ENCODE measurements at places on chromosomes 5 and 9. TPM values are rescaled to one million over a fixed set of nuclear protein-coding genes. Genes with fewer than 3 reads are reported as not detected.

The PCDHGB1 gene
- total RNA-seq: 8.9 TPM

The PRRC2B gene
- 193 TPM for total RNA-seq

The SH2D3C gene
- total RNA-seq: 4.5 TPM

The PDZD2 gene
- total RNA-seq: 19.8 TPM

The TEK gene
- 7.9 TPM for total RNA-seq

The CMBL gene
- 23.3 TPM for total RNA-seq

The CD180 gene
- total RNA-seq: not detected

The SLC6A3 gene
- 0.85 TPM for total RNA-seq

The TRIM52 gene
- total RNA-seq: 6.2 TPM

The CRHBP gene
- total RNA-seq: not detected

The NEUROG1 gene
- total RNA-seq: not detected

The KLHL9 gene
- 22.1 TPM for total RNA-seq

The GM2A gene
- 26.3 TPM for total RNA-seq

The MVB12B gene
- total RNA-seq: 4.0 TPM

The FBP2 gene
- not detected for total RNA-seq

The BASP1 gene
- 114 TPM for total RNA-seq

The HEXB gene
- total RNA-seq: 57.8 TPM

The FRRS1L gene
- 0.78 TPM for total RNA-seq

The C5orf34 gene
- total RNA-seq: 11.8 TPM

The DPYSL3 gene
- 455 TPM for total RNA-seq

The GFRA3 gene
- 1.1 TPM for total RNA-seq

The FOXD4L6 gene
- total RNA-seq: 0.21 TPM

The GFPT2 gene
- 120 TPM for total RNA-seq

The ADCY2 gene
- 74.9 TPM for total RNA-seq

The RNF44 gene
- 104 TPM for total RNA-seq

The LIFR gene
- total RNA-seq: 25.2 TPM

The SPATA31C1 gene
- total RNA-seq: 0.08 TPM

The C9orf50 gene
- total RNA-seq: not detected

The CNTFR gene
- total RNA-seq: 1.9 TPM

The RETREG1 gene
- total RNA-seq: 2.3 TPM

The LRRC19 gene
- not detected for total RNA-seq

The AKNA gene
- 19.6 TPM for total RNA-seq
